ENCODE measurements at places on chromosomes 2 and 18.
A peak's percentile ranks its signal among the peaks of the same experiment; 100 is the strongest.

DNA sequence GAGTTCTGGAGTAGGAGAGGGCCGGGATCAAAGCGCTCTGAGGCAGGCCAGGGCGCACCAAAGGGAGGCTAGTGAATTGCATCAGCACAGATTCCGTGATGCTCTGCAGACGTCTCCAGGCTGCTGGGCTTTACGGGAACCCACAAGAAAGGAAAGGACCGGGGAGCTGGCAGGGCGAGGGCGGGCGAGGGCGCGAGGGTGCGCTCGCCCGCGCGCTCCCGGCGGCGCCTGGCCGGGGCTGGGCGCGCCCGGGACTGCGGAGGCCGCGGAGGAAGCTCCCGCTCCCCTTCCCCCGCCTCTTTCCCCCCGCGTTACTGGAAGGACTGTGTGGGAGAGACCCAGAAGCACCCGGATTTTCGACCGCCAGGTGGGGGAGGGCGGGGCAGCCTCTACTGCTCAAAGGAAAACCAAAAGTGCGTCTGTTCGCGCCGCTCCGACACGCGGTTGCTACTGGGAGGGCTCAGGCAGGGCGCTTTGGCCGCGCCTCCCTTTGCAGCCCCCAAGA lies 2.4 kb upstream of the FOSL2 start:
- peak; percentile 98 for DNase-seq

DNA sequence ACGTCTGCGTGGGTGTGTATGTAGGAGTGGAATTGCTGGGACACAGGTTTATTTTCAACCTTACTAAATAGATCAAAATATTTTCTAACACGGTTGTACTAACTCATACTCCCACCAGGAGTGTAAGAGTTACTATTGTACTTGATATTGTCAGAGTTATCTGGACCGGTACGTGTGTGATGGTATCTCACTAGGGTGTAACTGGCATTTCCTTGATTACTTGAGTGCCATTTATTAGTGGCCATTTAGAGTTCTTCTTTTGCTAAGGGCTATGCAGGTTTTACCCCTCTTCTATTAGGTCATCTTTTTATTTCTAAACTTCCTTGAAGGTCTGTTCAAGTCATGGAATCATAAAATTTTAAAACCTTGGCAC lies 33.5 kb downstream of the CENPO start:
- DNase-seq, result no peak

GRCh38 chr2:99543247-99543646 lies 53.4 kb upstream of the REV1 start:
- DNase-seq, result no peak

DNA sequence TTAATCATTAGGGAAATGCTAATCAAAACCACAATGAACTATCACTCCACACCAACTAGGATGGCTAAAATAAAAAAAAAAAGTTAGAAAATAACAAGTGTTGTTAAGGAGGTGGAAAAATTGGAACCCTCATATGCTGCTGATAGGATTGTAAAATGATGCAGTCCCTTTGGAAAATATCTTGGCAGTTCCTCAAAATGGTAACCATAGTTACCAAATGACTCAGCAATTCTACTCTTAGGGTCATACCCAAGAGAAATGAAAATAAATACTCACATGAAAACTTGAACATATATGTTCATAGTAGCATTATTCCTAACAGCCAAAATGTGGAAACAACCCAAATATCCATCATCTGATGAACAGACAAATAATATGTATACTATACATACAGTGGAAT lies 15.7 kb upstream of the ACVR2A start:
- DNase-seq, result peak; percentile 93

DNA sequence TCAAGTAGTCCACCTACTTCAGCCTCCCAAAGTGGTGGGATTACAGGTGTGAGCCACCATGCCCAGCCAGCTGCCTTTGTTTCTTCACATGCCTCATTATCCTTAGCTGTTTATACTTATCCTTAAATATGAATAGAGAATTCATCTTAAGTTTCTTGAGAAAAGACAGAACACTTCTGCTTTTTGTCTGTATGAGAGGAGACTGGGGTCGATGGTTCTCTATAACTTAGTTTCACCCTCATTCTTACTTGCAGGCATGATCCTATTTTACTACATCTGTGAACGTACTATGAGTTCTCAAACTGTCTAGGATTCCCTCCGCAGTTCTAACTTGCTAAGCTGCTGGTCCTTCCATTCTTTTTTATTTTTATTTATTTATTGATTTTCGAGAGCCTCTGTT lies 20.4 kb downstream of the PPM1B start:
- DNase-seq, result no peak

GRCh38 chr18:38022234-38022633 lies 456.6 kb upstream of the CELF4 start:
- DNase-seq, result no peak

GRCh38 chr18:44885507-44885906 lies 204.8 kb downstream of the SETBP1 start:
- DNase-seq, result no peak

GRCh38 chr2:9020267-9020666 lies 16.8 kb upstream of the MBOAT2 start:
- no peak for DNase-seq

GRCh38 chr2:46267616-46268015 lies 29.6 kb upstream of the EPAS1 start:
- DNase-seq, result peak; percentile 71

GRCh38 chr2:158823486-158824237 lies 28.5 kb downstream of the DAPL1 start:
- DNase-seq, result no peak

- DNase-seq, result peak; percentile 74
Measured at GRCh38 chr2:75560768-75561565, at the start of gene EVA1A. EVA1A (minus strand) TSS chr2:75560939; CDS start chr2:75518140, 42,799 bp downstream.

DNA sequence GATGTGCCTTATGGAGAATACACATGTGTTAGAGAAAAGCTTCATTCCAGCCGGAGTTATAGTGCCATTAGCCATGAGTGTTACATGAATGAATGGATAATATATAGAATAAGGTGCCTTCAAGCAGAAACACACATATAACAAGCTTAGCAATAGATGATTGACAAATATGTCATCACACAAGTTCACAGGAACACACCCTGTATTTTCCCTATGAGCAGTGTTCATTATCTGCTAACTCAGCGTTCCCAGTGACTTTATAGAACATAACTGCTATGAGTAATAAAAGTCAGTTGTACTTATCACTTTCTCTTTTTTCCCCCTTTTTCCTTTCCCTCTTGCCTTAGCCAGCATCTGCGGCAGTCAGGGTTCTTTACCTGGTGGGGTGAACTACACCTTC lies 65.1 kb downstream of the TIMM21 start:
- DNase-seq, result no peak

GRCh38 chr2:62817348-62817747 lies 111.8 kb downstream of the EHBP1 start:
- DNase-seq, result no peak

- DNase-seq, result peak; percentile 6
Measured at GRCh38 chr2:204950695-204951346, 405.5 kb downstream of the PARD3B start.

DNA sequence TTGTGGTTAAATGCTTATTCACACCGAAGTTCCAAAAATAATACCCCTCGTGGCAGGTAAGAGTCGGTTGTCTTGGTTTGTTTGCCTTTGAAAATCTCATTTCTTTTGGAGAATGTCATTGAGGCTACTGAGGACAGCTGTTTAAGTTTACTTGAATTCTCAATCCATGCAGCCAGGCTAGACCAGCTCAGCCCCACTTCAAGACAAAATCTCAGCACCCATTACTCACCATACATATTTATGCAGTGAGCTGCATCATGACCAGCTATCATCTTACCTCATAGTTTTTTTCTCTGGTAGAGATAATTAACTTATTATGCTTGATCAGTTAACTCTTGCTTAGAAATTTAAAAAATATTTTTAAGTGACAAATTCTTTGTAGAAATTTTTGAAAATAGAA lies 115.9 kb downstream of the HAUS1 start:
- peak; percentile 32 for DNase-seq

DNA sequence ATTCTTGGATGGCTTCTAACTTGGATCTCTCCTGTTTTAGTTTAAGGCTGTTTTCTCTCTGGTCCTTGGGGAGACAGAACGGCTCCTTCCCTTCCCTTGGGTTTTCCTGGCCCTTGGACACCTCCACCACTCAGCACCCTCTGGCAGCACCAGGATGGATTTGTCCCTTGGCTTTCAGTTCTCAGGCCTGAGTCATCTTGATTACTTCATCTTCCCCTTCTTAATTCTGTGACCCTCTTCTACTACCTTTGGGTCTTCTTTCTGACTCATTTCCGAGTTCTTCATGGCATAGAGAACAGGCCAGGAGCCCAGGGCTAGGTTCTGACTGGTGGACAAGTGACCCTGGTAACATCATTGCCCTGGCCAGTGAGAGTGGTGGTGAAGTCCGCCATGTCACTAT lies 14.9 kb downstream of the IGFBP2 start:
- DNase-seq, result peak; percentile 50

DNA sequence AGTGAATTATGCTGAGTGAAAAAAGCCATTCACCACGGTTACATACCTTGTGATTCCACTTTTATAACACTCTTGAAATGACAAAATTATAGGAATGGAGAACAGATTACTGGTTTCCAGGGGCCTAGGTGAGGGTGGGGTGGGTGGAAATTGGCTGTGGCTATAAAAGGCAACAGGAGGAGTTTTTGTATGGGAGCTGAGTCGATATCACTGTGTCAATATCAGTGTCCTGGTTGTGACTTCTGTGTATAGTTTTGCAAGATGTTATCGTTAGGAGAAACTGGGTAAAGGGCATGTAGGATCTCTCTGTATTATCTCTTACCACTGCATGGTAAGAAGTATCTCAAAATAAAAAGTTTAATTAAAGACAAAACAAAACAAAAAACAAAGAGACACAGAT lies 84.3 kb downstream of the EDAR start:
- DNase-seq, result no peak

DNA sequence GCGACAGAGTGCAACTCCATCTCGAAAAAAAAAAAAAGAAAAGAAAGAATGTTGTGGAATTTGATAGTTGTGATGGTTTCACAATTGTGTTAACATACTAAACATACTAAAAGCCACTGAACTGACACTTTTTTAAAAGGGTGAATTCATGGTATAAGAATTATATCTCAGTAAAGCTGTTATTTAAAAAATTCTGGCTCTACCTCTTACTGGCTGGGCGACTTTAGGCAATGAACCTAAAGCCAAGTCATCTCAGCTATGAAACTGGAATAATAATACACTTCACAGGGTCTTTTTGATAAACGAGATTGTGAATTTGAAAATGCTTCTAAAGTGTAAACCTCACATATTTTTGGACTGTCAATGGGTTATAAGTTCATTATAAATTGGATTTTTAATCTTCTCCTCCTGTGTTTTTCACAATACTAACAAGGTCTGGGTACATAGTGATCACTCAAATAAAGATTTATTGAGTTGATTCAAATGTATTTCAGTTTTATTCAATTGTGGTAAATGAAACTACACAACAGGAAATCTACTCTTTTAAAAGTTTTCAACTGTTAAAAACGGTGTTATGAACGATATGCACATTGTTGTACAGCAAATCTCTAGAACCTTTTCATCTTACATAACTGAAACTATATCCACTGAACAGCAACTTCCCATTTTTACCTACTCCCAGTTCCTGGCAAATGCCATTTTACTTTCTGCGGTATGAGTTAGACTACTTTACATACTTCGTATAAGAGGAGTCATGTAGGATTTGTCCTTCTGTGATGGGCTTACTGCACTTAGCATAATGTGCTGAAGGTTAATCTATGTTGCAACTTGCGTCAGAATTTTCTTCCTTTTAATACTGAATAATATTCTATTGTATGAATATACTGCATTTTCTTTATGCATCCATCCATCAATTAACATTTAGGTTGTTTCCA lies 43.0 kb upstream of the GTF2A1L start:
- DNase-seq, result no peak

GRCh38 chr2:60475123-60475830 lies 78.2 kb downstream of the BCL11A start:
- DNase-seq, result no peak

GRCh38 chr18:34744569-34744968 lies 34.5 kb downstream of the DTNA start:
- no peak for DNase-seq

DNA sequence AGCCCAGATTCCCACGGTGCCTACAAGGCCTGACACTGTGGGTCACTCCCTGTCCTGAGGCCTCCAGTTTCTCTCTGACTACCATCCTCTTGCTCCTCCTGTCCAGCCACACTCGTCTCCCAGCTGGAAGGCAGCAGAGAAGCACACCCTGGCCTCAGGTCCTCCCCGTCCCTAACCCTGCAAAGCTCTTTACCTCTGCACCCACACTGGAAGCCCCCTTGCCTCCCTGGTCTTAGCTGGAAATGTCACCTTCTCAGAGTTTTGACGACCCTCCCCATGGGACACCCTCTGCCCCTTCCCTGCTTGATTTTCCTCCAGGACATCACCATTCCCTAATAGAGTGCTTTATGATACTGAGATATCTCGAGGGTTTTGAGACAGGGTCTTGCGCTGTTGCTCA lies 10.6 kb downstream of the RNU2-63P start:
- DNase-seq, result no peak

DNA sequence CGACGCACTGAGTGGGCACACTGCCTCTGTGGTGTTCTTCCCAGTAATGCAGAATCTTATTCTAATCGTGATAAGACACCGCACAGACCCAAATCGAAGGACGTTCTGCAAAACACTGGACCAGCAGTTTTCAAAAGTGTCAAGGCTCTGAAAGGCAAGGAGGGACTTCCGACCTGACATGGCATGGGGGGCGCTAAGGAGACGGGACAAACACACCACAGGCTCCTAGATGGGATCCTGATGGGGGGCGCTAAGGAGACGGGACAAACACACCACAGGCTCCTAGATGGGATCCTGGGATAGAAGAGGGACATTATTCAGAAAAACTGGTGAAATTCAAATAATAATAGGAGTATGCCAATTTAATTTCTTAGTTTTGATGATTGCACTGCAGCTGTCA lies 191.4 kb downstream of the LDLRAD4 start:
- DNase-seq, result no peak

DNA sequence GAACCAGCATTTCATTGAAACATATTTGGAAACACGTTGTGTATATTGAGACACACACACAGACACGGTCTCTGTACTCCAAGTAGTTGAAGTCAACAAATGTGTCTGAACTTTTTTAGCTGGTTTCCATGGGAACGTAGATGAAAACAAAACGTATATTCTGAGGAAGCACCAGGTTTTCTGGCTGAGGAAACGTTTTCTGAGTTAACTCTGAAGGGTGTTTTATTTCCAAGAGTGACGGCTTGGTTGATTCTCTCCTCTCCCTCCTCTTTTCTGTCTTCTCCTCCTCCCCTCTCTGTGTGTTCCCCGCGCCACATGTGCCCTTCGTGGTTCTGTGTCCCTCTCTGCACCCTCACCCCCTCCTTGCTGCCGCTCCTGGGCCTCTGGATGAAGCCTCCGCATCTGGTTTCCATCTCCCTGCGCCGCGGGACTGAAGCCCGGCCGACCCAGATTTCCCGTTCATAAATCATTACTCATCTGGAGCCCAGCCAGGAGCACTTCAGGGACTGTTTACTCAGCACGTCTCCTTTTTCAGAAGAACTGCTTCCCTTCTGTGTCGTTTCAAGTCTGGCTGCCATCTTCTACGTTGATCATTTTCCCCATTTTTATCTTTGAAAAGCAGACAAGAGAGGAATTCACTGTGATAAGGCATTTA lies 122.7 kb downstream of the COL6A3 start:
- peak; percentile 100 for DNase-seq

GRCh38 chr2:219435701-219436100 lies 1.1 kb downstream of the SPEG start:
- DNase-seq, result no peak

Measured in fibroblast of pulmonary artery (primary cell).